ENCODE measurements at places on chromosomes 7 and 10. TPM values are rescaled to one million over a fixed set of nuclear protein-coding genes. Genes with fewer than 3 reads are reported as not detected.

Gene ANXA8
- 9.3 TPM for total RNA-seq

- DNase-seq, result peak; percentile 42
These were observed 207.6 kb downstream of the FRMD4A start for GRCh38 chr10:14123139-14123538.

DNA sequence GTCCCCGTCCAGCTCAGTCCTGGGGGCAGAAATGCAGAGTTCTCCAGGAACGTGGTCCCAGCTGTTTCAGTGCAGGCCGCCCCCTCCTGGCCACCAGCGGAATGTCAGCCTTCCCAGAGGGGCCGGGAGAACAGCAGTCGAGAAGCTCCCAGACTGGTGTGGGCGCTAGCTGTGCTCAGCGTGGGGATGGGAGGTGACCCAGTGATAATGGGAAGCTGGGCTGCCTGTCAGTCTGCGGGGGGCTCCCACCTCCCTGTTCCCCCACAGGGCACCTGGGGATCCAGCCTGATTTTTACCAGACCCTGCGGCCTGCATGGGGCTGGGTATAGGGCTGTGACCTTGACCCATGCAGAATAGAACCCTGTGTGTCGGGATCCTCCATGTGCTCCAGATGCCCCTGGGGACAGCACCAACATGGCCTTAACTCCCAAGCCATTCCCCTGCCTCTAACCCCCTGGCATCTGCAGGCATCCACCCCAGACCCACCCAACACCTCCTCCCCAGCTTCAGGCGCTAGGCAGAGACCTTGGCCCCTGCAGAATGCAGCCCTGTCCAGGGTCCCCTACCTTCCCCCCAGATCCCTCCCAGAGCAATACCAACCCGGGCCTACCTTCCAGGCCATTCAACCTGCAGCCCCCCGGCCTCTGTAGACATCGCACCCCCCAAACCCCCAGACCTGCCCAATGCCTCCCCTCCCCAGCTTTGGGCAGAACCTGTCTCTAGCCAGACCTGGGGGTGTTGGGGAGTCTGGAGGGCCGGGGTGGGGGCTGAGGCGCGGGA lies 880 bp upstream of the ELN start:
- peak; percentile 89 for DNase-seq

GRCh38 chr10:126908225-126908624 lies 3.0 kb downstream of the DOCK1 start:
- DNase-seq, result no peak

Gene GIMAP7
- 8.2 TPM for total RNA-seq

DNA sequence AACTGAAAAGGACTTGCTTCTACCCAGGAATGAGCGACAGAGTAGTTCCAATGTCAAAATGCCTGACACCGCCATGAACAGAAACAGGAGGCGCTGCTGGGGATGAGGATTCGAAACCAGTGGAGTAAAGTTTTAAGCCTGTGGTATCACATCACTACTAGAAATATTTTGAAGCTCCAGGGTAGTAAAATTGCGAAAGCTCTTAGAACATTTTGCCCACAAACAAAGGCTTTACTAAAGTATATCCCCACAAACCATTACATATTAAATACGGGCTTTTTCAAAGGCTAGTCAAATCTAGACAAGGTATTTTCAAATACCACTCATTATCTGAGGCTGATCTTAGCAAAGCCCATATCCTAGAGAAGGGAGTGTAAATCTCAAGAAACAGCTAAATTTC lies 2.4 kb downstream of the PRDX3 start:
- no peak for DNase-seq

Gene SLC26A3
- not detected for total RNA-seq

GRCh38 chr7:50352282-50352681 lies 47.8 kb downstream of the IKZF1 start:
- no peak for DNase-seq

DNA sequence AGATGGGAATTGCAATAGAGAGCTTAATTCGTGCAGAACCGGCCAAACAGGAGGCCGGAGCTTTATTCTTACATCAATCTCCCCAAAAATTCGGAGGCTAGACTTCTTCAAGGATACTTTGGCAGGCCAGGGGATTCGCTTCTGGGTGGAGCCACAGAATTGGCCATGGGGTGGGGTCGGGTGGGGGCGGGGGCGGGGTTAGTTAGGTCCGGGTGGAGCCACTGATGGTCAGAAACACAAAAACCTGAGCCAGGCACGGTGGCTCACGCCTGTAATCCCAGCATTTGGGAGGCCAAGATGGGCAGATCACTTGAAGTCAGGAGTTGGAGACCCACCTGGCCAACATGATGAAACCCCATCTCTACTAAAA lies 87.5 kb downstream of the SEPTIN14 start:
- DNase-seq, result no peak

Gene C7orf33
- total RNA-seq, result not detected

Gene CNOT4
- 19.0 TPM for total RNA-seq

- no peak for DNase-seq
These were observed 67.7 kb upstream of the JCAD start for GRCh38 chr10:30127120-30127541.

Gene STOX1
- 5.0 TPM for total RNA-seq

Gene LDB3
- total RNA-seq, result 314 TPM

Gene SPDYE9
- total RNA-seq, result not detected

GRCh38 chr10:1932692-1933094 lies 195.4 kb upstream of the ADARB2 start:
- DNase-seq, result no peak

DNA sequence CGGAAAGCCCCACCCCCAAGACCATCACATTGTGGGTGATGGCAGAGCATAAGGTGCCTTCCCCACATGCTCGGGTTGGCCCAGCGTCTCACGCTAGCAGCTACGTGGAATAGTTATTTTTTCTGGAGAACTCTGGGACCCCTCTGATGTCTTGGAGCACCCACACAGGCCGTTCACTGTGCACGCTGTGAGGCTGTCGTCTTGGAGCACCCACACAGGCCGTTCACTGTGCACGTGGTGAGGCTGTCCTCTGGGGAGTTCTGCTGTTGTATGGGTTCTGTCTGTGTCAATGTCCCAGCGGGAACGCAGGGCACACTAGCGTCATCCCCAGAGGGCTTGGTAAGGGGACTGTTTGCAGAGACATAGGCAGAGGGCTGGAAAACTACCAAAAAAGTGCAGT lies 38.8 kb upstream of the FAM20C start:
- DNase-seq, result no peak

DNA sequence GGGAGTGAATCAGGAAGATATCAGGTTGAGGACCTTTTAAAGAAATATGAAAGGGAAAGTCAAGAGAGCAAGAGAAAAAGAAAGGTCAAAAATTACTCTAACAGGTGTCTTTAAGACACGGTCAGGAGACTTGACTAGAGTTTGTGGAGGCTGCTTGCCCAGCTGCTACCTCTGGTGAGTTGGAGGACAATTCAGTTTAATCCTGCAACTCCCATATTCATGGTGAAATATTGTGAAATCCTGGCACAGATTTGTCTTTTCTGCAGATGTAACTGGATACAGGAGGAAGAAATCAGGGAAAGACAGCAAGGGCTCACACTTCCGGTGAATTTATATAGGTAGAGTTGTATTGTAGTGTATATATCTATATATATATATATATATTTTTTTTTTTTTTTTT lies 93.5 kb downstream of the AKAP9 start:
- DNase-seq, result no peak

- DNase-seq, result no peak
These were observed 1.0 kb downstream of the ACSL5 start for GRCh38 chr10:112374724-112375541.

- peak; percentile 87 for DNase-seq
These were observed 10.3 kb downstream of the CRHR2 start for GRCh38 chr7:30671793-30672465.

Gene PLXNA4
- total RNA-seq, result 5.7 TPM

- DNase-seq, result no peak
These were observed 479.7 kb downstream of the RPS24 start for GRCh38 chr10:78513330-78513729.

- no peak for DNase-seq
These were observed 69.8 kb downstream of the ORC5 start for GRCh38 chr7:104137971-104138370.

DNA sequence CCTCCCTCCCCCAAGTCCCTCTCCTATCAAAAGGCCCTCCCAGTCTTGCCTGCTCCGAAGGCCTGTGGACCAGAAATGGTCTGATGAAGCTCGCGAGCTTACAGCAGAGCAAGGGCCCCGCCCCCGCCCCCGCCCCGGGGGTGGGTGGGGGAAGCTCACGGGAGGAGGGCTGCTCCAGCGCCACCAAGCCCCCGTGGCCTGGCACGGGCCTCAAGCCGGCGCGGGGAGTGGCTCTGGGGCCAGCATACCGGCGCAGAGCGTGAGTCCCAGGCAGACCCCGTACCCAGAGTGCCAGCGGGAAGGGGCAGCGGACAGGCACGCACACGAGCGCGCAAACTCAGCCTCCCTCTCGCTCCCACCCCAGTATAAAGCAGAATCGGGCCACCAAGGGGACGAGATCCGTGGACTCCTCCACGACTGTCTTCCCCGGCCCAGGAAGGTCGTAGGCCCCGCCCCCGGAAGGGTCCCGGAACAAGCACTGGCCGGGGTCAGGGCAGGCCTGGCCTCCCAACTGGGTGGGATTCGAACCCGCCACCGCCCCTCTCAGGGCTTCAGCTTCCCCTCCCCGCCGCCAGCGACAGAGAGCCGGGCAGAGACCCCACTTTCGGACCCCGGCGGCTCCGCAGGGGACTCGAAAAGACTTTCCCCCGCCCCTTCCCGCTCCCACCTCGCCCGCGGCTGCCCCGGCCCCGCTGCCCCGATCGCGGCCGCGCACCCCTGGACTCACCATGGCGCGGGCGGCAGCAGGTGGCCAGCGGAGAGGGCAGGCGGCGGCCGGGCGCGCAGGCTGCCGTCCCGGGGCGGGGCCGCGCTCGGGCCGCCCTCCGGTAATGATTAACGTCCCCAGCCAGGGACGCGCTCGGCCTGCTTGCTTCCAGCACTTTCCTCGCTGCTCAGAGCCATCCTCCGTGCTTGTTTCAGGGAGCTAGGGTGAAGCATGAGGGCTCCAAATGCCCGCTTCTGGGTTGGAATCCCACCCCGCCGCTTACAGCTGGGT lies at the start of gene PCBD1:
Gene PCBD1, minus strand, starts transcription at position 762 of the 997 bp plus-strand sequence. Its CDS starts 32 bp downstream, at position 730.
- DNase-seq, result peak; percentile 89
